ENCODE measurements at places on chromosomes 3 and 15. TPM values are rescaled to one million over a fixed set of nuclear protein-coding genes. Genes with fewer than 3 reads are reported as not detected.

GRCh38 chr3:153372326-153372725 lies 210.3 kb downstream of the RAP2B start:
- no peak for DNase-seq

The TMEM45A gene
- 33.6 TPM for polyA plus RNA-seq

GRCh38 chr3:13839726-13840340 lies 40.0 kb downstream of the WNT7A start:
- no peak for DNase-seq

GRCh38 chr15:95868450-95868849 lies 462.1 kb upstream of the NR2F2 start:
- no peak for DNase-seq

- DNase-seq, result no peak
These were observed 45.1 kb downstream of the CTDSPL start for GRCh38 chr3:37906734-37907282.

The LYSMD4 gene
- 8.4 TPM for polyA plus RNA-seq

The ROBO1 gene
- polyA plus RNA-seq, result 144 TPM

GRCh38 chr15:62394079-62394478 lies 229.0 kb upstream of the C2CD4B start:
- no peak for DNase-seq

Data from adrenal gland (tissue), 19 donors.